ENCODE measurements at places on chromosomes 5 and 9.

- DNase-seq: no peak
Measured at GRCh38 chr5:1246711-1247431, 21.7 kb downstream of the SLC6A18 start.

DNA sequence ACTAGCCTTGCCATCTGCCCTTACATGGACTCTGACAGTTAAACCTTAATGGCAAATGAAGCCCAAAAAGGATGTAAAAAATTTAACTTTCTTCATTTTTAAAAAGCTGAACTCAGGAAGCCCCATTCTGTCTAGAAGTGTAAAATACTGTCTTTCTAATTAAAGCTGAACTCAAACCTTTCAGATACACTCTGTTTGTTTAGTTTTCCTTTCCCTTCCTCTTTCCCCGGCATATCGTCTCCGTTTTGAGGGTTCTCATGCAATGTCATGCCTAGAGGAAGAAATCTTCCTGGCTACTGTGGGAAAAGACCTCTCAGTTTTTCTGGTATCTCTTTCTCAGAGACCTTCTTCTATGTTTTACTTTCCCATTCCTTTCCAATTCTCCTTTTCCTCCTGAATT, 841.5 kb downstream of the DTWD2 start:
- DNase-seq: no peak

DNA sequence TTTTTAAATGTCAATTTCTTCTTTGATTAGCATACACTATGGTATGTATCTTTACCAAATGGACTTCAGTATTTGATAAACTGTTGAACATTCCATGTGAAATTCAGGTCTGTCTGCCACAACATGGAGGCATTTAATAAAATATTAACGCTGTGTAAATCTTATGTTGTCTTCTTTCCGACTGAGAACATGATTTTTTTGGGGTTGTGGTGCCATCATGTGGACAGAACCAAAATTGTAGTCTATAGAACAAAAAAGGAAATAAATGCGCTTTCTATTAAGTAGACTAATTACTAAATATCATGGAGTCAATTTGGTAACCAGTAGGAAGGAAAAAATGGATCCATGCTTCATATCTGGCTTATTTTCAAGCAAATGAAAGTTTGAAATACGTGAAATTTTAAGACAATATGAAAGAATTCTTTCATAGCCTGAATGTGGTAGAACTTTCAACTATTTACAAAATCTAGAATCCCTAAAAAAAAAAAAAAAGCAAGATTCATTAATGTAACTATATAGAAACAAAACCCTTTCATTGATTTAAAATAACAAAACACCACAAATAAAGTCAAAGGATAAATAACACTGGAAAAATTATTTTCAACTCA, 2.8 kb upstream of the PLK2 start:
- peak; percentile 65 for DNase-seq

DNA sequence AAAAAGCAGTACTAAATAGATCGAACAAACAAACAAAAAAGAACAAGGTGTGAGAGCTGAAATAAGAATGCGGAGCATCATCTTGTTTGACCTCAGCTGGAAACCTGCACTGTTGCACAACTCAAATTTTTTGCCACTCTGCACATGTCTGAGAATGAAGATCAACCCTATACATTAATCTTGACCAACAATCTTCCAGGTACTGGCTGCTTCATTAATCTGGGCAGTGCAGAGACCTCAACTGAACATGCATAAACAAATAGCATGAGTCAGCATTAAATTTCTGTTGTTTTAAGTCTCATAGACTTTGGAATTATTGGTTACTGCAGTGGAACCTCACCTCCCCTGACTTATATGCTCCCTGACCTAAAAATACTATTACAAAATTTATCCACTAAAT, 114.6 kb upstream of the FTMT start:
- no peak for DNase-seq

DNA sequence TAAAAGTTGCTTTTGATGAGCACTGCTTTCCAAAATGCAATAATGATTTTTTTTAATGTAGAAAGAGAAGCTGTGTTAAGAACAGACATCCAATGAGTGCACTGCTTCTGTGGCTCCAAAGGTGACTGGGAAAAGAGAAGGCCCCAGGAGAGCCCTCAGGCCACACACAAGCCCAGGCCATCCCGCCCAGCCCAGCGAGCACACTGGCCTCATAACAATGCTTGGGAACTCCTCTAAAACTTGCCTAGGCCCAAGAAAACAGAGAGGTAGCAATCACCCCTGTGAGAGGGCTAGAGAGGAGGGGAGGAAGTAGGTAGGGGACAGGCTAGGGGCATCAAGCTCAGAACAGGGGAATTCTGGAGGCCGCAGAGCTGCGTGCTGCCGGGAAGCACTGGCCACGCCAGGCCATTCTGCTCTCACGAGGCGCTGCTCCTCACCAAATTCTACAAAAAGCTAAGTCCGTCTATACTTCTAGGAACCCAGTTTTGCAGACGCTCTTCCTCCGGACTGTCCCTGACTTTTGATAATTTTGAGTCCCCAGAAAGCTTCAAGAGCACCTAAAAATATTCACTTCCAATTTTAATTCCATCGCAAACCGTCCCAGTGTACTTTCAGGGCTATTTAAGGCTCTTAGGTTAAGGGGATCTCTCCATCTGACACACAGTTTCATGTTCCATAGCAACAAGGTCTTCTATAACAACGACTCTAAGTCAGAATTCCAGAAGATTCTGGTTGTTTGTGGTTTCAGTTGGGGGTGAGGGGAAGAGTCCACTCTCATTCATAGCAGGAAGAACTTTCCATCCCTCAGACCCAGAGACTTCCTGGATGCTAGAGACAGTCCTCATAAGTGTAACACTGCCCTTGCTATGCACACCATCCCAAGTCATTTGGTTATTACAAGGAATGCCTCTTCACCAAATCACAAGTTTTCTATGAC, 51.0 kb downstream of the HABP4 start:
- peak; percentile 53 for DNase-seq

GRCh38 chr5:176994460-176995121, 12.0 kb downstream of the UIMC1 start:
- DNase-seq: no peak

GRCh38 chr5:41835645-41836044, 34.6 kb downstream of the OXCT1 start:
- no peak for DNase-seq

GRCh38 chr5:168726342-168726741, 147.2 kb upstream of the PANK3 start:
- no peak for DNase-seq

DNA sequence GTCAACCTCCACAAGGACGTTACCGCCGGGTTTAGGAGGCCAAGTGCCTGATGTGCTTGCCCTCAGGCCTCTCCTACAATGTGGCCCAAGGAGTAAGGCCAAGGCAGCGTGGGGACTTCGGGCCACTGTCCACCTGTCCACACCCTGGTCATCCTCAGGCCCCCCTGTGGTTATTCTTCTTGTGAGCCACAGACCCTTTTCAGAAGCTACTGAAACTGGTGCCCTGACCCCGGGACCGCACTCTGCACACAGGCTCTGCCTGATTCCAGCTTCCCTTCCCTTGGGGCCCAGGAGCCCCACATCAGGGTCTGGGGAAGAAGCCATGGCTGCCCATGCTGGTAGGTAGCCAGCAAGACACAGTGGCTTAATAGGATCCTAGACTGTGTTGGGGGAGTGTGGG, 128.8 kb downstream of the OLFM1 start:
- DNase-seq: no peak

DNA sequence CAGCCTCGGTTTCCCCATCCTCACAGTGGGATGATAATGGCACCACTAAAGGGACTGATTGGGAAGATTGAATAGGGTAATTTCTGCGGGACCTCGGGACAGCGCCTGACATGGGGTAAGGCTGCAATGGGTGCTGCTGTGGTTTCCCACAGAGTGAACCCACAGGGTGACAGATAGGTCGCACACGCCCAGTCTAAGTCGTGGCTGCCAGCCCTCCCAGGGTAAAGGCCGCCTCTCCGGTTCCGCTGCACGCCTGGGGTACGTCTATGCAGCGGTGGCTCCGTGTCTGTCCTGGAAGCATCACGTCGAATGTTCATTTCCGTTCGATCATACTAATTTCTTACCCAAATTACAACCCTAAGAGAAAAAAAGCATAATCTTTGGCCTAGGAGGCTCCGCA, 631 bp downstream of the CFAP77 start:
- no peak for DNase-seq

- peak; percentile 70 for DNase-seq
Measured at GRCh38 chr5:36607838-36608783, 1.7 kb downstream of the SLC1A3 start.

- DNase-seq: peak; percentile 23
Measured at GRCh38 chr5:123753937-123754891, 242.2 kb downstream of the CSNK1G3 start.
